SHP77 treated with DMSO at 0.1 percent for 48 hours (cell line): ENCODE measurements at places on chromosomes 1 and 21.

DNA sequence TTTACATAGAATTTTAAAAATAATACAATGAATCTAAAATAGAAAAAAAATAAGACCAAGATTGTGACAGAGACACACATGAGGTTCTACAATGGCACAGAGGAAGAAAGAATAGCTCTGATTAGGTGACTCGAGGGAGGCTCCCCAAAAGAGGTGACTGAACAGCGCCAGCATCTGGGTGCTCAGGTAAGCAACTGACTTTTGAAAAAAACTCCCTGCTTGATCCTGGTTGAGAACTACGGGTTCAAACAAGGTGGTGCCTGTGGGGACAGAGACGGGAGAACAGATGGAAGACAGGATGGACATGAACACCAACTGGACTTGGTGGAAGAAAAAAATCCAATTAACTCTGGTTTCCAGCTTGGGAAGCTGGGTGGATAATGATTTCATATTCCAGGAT, 22.5 kb downstream of the BATF3 start:
- no peak for DNase-seq

GRCh38 chr1:156663178-156663577, 14.0 kb downstream of the NES start:
- DNase-seq = peak; percentile 83

DNA sequence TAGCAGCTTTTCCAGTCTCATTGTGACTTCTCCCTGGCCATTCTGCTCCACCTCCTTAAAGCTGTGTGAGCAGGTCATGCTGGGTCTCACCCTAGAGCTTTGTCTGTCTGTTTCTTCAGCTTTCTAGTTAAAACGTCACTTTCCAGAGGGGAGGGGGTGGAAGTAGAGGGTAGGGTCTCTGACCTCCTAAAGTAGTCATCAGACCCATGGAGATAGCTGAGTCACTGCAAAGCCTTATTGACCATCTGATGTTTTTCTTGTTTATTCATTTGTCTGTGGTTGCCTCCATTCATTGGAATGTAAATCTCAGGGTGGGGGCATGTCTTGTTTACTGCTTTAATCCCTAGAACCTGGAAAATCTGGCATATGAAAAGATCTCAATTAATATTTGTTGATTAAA, 52.7 kb downstream of the ELF3 start:
- DNase-seq = no peak

GRCh38 chr1:26533951-26534509, 4.5 kb downstream of the RPS6KA1 start:
- DNase-seq = no peak

DNA sequence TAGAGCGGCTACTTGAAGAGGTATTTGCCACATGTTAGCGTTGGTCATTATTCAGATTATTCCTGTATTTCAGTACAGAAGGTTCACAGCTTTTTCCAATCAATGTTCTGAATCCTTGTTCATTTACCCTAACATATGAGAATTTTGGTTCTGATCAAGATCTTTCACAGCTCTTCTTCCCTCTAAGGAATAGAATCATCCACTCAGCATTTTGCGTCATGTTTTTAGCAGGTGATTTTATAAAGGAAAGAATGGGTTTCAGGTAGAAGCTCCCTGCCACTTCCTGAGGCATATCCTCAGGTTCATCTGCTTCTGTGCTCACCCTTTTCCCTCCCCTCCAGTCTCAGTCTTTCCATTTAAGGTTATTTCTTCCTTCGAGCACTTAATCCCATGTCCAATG, 66.4 kb downstream of the NPHS2 start:
- no peak for DNase-seq

- no peak for DNase-seq
Measured at GRCh38 chr21:31713973-31714740, 17.8 kb downstream of the SCAF4 start.

DNA sequence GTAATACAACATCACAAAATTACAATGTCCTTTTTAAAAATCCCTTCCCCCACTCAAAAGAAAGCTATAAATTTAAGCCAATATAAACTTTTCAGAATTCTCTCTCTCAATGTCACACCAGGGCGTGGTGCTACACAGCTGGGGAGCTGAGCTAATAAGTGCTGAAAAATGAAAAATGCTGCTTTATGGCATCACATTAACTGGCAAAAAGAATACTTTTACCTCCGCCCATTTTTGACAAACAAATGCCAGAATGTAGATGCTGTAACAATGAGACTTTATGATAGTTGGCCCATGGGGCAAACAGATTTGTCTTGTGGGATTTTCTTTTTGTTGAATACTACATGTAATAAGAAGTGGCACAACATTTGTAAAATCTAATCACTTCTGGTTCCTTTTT, 12.7 kb upstream of the LYPLAL1 start:
- DNase-seq = no peak

DNA sequence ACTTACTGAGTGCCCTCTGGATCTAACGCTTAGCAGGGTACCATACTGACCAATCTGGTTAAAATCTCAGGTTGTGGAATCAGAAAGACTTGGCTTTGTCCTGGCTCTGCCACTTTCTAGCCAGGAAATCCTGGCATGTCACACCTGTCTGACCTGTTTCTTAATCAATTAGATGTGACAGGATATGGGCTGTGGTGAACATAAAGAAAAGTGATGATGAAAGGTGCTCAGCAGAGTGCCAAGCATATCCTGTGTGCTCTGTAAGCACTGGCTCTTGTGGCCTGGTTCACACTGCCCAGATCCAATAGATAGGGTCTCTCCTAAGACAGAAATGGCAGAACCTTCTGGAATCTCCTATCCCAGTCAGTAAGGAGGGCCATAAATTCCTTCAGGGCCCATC, 53.9 kb downstream of the PHC2 start:
- no peak for DNase-seq

GRCh38 chr1:193707271-193708021, 521.0 kb upstream of the B3GALT2 start:
- DNase-seq = no peak

- DNase-seq = no peak
Measured at GRCh38 chr21:46559291-46559983, 45.4 kb downstream of the S100B start.

DNA sequence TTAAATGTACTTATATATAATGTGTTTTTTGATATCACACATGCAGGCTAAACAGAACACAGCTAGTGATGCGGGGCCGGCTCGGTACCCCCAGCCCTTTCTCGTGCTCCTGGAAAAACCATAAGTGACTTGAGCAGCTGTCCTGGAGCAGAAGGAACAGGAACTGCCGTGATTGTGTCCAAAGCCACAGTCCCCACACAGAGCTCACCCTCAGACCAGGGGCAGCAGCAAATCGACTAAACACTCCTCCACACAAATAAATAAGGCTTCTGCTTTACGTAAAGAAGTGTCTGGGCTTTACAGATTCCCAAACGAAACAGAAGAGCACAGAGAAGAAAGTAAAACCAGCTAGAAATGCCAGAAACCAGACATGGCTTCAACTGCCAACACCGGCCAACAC, 9.6 kb downstream of the UBE2J2 start:
- DNase-seq = no peak

GRCh38 chr1:118564961-118565703, 380.1 kb upstream of the SPAG17 start:
- DNase-seq = no peak

DNA sequence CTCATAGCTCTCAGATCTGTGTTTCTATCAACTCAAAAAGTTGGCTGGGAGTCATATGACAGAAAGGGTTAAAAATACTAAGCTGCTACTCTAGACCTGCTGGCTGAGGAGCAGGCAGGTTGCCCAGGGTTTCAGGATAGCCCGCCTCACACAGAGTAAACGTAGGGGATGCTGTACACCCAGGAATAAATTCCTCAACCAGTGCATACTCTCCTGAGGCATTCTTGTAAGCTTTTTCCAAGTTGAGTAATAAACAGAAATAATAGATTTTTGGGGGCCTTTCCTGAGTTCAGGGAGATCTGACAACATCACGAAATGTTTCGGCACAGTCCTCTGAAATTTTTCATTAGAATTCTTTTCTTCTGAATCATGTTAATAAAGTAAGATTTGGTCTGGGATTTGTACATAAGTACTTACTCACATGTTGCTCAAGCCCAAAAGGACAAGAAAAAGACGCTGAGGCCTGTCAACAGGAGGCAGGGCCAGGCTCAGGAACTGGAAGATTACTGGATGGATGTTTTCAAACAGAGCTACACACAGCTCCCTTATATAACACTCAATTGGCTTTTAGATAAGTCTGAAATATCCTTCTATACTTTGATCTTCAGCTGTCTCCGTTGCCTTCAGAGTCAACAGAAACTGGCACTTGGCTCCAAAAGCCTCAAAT, 41.0 kb downstream of the TGFBR3 start:
- no peak for DNase-seq

DNA sequence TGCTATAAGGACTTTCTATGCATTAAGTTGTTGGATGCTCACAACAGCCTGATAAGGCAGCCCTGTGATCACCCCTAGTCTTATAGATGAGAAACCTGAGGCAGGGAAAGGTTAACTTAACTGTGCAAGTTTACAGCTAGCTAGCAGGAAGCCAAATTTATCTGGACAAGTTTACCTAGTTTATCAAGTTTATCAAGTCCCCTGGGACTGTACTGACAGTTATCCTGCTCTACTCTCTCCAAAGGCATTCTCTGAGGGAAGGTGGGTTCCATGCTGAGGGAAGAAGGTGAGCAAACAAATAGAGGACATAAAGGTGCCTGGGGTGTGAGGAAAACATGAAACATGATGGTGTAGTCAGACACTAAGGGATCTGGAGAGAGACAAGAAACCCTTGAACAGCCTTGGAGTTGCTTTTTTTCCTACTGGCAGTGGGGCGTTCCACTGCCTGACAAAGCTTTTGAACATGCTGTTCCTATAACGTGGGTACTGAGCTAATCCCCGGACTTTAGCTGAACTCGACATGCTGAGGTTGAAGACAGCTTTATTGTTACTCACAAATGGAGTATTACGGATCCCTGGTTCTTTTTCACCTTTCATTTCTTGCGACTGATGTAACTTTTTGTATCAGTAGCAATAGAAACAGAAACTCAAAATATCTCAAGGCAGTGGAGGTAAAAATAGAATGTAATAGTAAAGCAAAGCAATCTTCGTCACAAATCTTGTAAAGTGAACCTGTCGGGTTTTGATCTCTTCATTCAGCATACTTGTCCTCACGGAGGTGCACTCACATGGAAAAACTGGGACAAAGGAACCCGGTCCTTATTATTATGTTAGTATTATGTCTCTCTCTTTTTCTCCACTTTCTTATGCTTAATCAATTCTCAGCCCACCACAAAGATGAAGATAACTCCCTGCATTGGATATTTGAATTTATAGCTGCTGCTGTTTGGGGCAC, 42.4 kb upstream of the ESRRG start:
- no peak for DNase-seq

- DNase-seq = no peak
Measured at GRCh38 chr1:160961419-160961818, 6.8 kb upstream of the ITLN2 start.

- DNase-seq = no peak
Measured at GRCh38 chr1:26318338-26319064, 743 bp downstream of the CD52 start.

GRCh38 chr1:86396498-86396890, 371 bp upstream of the ODF2L start:
- DNase-seq = no peak

GRCh38 chr1:166588741-166589140, 250.5 kb upstream of the POGK start:
- no peak for DNase-seq

DNA sequence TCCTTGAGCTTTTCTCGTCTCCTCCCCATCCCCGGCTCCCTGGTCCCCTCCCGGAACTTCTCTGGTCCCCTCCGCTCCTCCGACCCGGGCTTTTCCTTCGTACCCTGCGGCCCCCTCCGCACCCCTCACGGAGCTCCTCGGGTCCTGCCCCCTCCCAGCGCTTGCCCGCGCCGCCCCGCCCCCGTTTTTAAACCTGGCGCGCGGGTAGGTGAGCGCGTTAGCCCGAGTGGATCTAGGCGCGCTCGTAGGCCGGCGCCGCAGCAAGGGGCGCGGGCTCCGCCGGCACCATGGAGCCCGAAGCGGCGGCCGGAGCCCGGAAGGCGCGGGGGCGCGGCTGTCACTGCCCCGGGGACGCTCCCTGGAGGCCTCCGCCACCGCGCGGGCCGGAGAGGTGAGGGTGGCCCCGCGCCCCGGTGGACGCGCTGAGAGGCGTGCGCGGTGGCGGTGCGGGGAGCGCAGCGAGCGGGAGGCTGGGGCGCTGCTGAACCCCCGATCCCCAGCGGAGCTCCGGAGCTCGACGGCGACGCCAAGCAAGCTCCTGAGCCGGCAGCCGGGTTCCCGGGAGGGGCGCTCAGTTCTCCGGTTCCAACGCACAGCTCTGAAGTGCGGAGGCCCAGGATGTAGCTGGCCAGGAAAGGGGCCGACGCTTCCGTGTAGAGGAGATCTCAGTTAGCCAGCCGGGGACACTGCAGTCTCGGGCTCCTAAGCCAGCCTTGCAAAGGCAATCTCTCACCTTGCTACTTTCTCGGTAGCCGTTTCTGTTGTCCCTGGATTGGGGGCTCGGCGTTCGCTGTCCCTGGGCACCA, at the start of gene RIPPLY3:
Gene RIPPLY3, plus strand, starts transcription at position 217 of the 806 bp plus-strand sequence. Its CDS starts 71 bp downstream, at position 288.
- no peak for DNase-seq

GRCh38 chr1:218171302-218171893, 113.7 kb upstream of the RRP15 start:
- peak; percentile 12 for DNase-seq

GRCh38 chr1:86436041-86436440, 12.1 kb downstream of the CLCA2 start:
- DNase-seq = no peak

- DNase-seq = no peak
Measured at GRCh38 chr1:29639741-29640427, 403.6 kb downstream of the PTPRU start.

DNA sequence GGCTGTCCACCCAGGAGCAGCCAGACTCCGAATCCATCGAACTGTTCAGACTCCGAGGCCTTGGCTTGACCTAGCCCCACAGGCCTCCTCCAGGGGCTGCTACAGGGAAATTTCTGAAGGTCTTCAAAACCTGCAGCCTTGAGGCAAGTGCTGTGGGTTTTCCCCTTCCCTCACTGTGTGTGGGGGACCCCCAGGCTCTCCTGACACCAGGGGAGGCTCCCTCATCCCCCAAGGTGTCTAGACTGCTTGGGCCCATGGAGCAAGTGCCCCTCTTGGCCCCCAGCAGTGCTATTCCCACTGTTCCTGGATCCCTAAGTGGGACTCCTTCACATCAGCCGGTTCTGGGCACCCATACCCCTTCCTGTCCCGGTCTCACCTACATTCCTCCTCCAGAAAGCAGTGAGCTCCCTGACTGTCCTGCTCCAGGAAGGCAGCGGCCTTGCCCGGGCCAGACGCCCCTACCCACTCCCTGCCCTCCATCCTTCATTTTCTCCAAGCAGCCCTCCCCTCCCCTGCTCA, 814 bp downstream of the PAQR7 start:
- DNase-seq = no peak

GRCh38 chr1:10917513-10918454, 94.7 kb upstream of the TARDBP start:
- no peak for DNase-seq

DNA sequence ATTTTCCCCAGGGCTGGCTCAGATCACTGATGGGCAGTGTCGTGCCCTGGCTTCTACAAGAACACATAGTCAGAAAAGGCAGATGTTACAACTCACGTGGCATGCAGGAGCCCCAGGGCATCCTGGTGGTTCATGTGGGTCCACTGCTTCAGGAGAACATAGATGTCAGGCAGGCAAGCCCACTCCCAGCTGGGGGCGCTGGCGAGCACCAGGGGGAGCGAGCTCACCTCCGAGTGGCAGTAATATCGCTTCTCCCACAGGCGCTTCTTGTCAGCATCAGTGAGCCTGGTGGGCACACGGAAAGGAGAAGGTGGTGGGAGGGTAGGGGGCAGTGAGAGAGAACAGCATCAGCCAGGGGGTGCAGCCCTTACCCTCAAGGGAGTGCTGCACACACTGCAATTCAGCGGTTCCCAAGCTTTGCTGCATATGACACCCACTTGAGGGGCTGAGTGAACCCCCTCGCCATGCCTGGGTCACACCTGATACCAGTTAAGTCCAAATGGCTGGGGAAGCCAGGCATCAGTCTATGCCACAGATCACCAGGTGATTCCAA, 34.3 kb upstream of the PPP1R15B start:
- DNase-seq = peak; percentile 3
